ENCODE measurements at places on chromosomes 2 and 18. TPM values are rescaled to one million over a fixed set of nuclear protein-coding genes. Genes with fewer than 3 reads are reported as not detected.
A peak's percentile ranks its signal among the peaks of the same experiment; 100 is the strongest.

GRCh38 chr18:36187826-36188721, 777 bp downstream of the MOCOS start:
- no peaks in the 10 kb centered on the region for H3K36me3 ChIP-seq
- H3K27me3 ChIP-seq: peaks cover 73% of the 10 kb centered on the region
- H3K4me1 ChIP-seq: no peaks in the 10 kb centered on the region
- H3K27ac ChIP-seq: no peak overlapping the region

DNA sequence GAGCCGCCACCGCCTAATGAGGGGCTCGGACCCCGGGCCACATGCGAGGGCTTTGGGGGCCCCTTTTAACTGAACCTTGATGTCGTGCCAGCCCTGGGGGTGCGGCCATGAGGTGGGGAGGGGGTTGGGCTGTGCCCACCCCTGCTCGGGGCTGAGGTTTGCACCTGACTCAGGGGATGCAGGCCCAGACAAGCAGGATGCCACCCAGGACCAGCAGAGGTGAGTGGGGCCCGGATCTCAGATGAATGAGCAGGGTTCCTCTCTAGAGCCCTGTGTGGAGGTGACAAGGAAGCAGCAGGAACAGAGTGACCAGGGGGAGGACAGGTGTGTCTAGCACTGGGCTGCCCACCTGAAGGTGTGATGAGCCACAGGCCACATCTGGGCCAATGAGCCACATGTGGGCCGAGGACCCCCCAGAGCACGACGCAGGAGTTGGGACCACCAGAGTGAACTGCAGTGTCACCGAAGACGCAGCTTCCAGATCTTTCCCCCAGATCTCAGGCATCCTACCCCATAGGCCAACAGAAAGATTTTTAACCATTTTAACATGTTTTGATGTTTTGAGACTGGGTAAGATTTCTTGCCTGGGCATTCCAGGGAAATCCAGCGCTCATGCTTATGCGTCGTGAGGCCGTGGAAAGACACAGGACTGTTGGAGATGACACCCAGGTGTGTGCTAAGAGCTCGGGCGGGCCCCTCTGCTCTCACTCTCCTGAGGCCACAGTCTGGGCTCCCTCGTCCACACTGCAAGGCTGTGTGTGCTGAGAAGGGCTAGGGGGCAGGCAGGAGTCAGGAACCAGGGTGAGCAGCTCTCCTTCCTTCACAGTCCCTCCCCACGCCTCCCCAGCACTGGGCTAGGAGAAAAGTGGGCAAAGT, 73.6 kb downstream of the DDX1 start:
- peaks cover 4% of the 10 kb centered on the region for H3K4me1 ChIP-seq
- no peaks in the 10 kb centered on the region for H3K27me3 ChIP-seq
- H3K36me3 ChIP-seq: no peaks in the 10 kb centered on the region
- no peak overlapping the region for H3K27ac ChIP-seq
- DNase-seq: peak; percentile 70
- H3K4me3 ChIP-seq: no peak overlapping the region

NCKAP5 gene
- 0.92 TPM for total RNA-seq

DNA sequence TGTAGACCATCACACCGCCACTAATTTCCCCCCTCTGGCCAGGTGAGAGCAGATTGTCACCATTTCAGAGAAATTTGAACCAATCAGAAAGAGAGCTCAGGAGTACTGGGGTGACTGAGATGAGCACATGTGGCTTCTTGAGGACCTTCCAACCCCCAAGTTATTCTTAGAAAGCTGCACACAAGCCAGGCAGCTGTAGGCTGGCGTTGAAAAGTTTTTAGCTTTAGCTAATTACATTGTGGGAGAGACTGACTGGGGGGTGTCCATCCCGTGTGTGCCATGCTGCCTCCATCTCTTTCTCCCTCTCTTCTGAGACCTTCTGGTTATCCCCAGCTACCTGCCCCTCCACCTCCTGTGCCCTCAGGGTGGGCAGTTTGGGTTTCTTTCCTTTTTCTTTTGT, 154.0 kb downstream of the AGAP1 start:
- no peak overlapping the region for H3K4me3 ChIP-seq

C2orf49 gene
- 43.4 TPM for total RNA-seq

FSHR gene
- total RNA-seq: 2.4 TPM

DNA sequence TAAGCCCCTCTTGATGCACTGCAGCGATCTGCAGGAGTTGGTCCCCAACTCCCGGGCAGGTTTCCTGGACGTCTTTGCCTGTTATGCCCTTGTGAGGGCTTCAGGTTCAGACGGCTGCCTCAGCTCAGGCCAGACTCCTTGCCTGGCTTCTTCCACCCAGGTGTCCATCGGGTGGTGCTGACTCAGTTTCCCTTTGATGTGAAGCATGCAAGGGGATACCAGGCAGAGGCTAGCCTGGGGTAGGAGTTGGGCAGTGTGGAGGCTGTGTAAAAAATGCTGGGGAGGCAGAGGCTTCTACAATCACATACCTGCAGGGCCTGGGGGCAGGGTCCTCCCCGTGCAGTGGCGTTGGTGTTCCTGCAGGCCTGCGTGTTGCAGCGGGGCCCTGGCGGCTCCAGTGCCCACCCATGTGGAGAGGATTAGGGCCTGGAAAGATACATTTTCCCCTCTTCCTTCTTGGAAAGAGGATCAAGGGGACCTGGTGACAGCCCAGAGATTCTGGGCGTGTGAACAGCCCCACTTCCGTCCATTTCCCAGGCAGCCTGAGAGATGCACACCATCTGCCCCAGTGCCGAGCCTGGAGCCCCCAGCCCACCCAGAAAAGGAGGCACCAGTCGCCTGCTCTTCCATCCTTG, 338.3 kb downstream of the DYSF start:
- no peak overlapping the region for H3K27ac ChIP-seq
- H3K27me3 ChIP-seq: no peaks in the 10 kb centered on the region
- H3K4me3 ChIP-seq: no peak overlapping the region
- H3K4me1 ChIP-seq: no peaks in the 10 kb centered on the region
- peak; percentile 19 for DNase-seq
- H3K36me3 ChIP-seq: no peaks in the 10 kb centered on the region

AQP12A gene
- not detected for total RNA-seq

DNA sequence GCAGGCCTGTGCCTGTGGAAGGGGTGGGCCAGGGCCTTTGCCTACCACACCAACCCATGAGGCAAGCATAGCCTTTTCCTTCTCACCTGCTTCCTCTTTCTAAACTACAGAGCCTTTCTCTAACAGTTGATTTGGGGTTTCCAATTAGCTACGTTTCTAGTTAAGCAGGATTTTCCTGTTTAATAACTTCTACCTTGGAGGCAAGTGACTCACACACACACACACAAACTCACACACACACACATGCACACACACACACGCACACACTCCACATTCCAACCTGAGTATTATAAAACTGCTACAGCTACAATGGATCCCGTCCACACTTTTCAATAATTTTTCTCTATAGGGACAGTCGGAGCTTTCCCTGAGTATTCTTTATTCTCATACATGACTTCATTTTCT, 84.9 kb downstream of the SOX11 start:
- no peaks in the 10 kb centered on the region for H3K27me3 ChIP-seq
- H3K36me3 ChIP-seq: no peaks in the 10 kb centered on the region
- no peak for DNase-seq
- H3K27ac ChIP-seq: no peak overlapping the region

M1AP gene
- 4.2 TPM for total RNA-seq

- peaks cover 6% of the 10 kb centered on the region for H3K4me1 ChIP-seq
- H3K4me3 ChIP-seq: no peak overlapping the region
- H3K36me3 ChIP-seq: no peaks in the 10 kb centered on the region
- H3K27ac ChIP-seq: no peak overlapping the region
- no peaks in the 10 kb centered on the region for H3K27me3 ChIP-seq
- DNase-seq: no peak
These were observed 5.1 kb upstream of the HNMT start for GRCh38 chr2:137959166-137959565.

DNA sequence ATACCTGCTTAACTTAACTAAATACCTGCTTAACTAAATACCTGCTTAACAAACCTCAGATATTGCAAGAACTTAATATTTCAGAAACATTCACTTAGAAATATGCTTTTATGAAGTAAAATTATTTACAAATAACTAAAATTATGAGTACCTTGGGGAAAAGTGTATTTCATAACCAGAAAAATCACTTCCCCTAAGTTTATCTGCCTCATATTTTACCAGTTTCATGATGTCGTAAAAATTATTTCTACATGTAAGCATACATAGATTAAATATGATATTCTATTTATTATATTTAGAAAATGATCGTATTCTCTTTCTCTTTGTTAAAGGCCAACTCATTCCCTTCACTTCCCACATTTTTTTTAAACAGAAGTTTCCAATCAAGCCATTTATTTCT, 41.5 kb upstream of the DSC1 start:
- H3K4me1 ChIP-seq: peaks cover 8% of the 10 kb centered on the region
- no peaks in the 10 kb centered on the region for H3K36me3 ChIP-seq
- no peak overlapping the region for H3K4me3 ChIP-seq
- no peak overlapping the region for H3K27ac ChIP-seq
- peaks cover 54% of the 10 kb centered on the region for H3K27me3 ChIP-seq
- no peak for DNase-seq

LCT gene
- total RNA-seq: not detected

GRCh38 chr18:57980573-57981307, 63.3 kb upstream of the NEDD4L start:
- H3K27me3 ChIP-seq: peaks cover 5% of the 10 kb centered on the region
- no peak for DNase-seq
- H3K4me1 ChIP-seq: peaks cover 17% of the 10 kb centered on the region

DNA sequence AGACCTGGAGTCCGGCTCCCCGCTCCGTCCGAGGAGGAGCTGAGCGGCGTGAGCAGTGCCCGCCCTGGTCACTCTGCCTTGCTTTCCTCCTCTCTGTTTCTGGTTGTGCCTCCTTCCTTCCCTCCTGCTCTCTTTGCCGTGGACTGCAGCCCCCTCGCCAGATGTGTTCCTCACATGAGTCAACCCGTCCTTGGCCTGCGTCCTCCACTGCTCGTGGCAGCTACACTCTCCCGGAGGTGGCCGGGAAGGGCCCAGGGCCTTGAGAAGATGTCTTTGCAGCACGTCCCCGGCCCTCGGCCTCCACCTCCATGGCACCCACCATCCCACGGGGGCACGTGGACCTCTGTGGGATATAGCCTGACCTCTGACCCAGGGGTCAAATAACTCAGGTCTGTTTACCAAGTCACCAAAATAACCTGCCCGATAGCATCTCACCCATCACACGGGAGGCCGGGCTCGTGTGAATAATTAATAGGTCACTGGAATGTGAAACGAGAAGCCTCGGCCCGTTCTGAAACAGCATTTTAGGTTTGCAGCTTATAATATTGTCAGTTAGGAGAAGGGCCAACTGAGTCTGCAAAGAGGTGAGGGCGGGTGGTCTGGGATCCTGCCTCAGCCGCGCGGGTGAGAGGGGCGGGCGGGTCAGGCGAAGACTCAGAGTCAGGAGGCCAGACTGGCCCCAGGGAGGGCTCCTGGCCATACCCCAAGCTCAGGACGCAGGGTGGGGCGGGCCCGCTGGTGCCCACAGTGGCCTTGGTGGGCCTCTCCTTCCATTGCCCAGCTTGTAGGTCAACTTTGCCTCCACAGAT, 42.6 kb downstream of the NFATC1 start:
- no peaks in the 10 kb centered on the region for H3K27me3 ChIP-seq
- no peak for DNase-seq
- no peaks in the 10 kb centered on the region for H3K4me1 ChIP-seq
- H3K4me3 ChIP-seq: no peak overlapping the region
- no peak overlapping the region for H3K27ac ChIP-seq

FAM228A gene
- not detected for total RNA-seq

GRCh38 chr18:79356435-79356834, 39.3 kb upstream of the NFATC1 start:
- H3K27ac ChIP-seq: no peak overlapping the region
- no peak overlapping the region for H3K4me3 ChIP-seq
- H3K4me1 ChIP-seq: no peaks in the 10 kb centered on the region
- peaks cover 4% of the 10 kb centered on the region for H3K36me3 ChIP-seq

FAHD2B gene
- total RNA-seq: 36.3 TPM

CD8B2 gene
- total RNA-seq: not detected

DNA sequence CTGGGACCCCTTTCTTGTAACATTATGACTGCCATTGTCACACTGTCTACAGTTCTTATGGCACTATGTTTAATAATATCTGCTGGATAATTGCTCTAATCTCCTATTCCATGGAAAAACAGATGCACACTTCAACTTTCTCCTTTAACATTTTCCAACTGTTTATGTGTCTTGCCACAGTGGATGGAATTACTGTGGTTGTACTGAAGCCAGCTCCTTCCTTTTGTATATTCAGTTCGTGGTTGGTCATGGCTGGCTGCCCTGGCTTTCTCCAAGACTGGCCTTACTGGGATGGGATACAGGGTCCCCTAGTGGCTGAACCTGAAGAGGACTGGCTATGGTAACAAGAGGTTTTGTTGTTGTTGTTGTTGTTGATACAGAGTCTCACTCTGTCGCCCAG, 113.9 kb downstream of the SS18 start:
- DNase-seq: no peak
- no peaks in the 10 kb centered on the region for H3K36me3 ChIP-seq
- no peak overlapping the region for H3K27ac ChIP-seq

GRCh38 chr18:74283646-74284045, 8.1 kb downstream of the CYB5A start:
- no peaks in the 10 kb centered on the region for H3K4me1 ChIP-seq
- H3K27me3 ChIP-seq: no peaks in the 10 kb centered on the region
- peak; percentile 54 for DNase-seq
- H3K27ac ChIP-seq: no peak overlapping the region
- H3K36me3 ChIP-seq: no peaks in the 10 kb centered on the region

TXNDC9 gene
- total RNA-seq: 29.0 TPM

EFR3B gene
- total RNA-seq: 8.0 TPM

DNA sequence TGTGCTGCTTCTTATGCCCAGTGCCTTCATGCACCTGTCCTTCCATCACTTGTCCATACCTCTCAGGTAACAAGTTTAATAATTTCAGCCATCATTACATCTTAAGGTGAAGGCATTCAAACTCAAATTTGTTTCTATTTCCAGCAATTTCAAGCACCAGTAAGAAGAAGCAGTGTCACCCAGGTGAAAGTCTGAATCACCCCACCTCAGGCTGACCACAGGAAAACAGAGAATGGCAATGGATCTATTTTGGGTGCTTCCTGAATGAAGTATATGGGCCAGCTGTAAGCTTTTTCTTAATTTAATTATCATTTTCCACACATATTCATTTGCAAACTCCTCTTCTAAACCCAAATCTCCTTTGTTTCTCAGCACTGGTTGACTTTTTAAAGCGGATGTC, 372.7 kb upstream of the SOX11 start:
- H3K4me3 ChIP-seq: no peak overlapping the region
- H3K36me3 ChIP-seq: no peaks in the 10 kb centered on the region
- H3K27ac ChIP-seq: no peak overlapping the region
- no peaks in the 10 kb centered on the region for H3K27me3 ChIP-seq
- no peak for DNase-seq

Measured in endodermal cell (in vitro differentiated cells).